T follicular helper cell (primary cell): ENCODE measurements at places on chromosomes 2 and 18.

- no peak for DNase-seq
These were observed 20.2 kb upstream of the DARS1 start for GRCh38 chr2:136005462-136006196.

DNA sequence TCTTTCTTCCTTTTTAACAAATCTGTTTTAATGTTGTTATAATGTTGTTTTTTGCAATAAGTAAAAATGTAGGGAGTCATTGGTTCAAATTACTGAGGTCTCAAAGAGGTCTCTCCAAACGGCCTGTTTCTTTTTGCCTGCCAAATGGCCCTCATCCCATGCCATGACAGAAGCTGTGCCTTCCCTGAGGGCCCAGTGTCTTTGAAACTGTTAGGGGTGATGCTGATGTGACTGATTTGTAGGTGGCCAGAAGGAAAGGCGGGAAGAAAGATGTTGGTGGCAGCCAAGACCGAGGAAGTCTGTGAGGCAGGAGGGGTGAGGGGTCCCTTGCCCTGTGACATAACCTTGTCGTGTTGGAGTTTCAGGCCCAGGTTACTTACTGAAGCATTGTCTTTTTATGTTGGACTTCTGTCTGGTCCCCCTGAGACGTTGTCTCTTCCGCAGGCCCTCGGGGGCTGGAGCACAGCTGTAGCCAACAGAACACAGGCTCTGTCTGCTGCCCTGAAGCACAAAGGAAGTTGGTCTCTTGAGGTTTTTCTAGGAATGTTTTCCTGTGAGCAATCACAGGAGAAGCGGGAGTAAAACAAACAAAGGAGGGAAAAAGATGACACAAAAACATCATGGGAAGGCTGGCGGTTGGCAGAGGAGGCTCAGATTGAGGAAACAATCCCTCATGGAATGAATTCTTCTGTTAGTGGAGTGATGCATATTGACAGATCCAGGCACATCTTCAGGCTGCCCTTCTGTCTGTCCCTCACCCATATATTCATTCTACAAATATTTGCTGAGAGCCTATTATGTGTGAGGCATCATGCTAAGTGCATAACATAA lies 4.9 kb upstream of the ST3GAL5 start:
- no peak for DNase-seq

- DNase-seq = no peak
These were observed 81.4 kb downstream of the CMPK2 start for GRCh38 chr2:6784291-6784690.

- no peak for DNase-seq
These were observed 735.2 kb downstream of the GALR1 start for GRCh38 chr18:77984833-77985232.

- no peak for DNase-seq
These were observed 760.0 kb downstream of the EPHA4 start for GRCh38 chr2:220811952-220812570.

GRCh38 chr2:186424265-186424664 lies 61.8 kb upstream of the ZC3H15 start:
- no peak for DNase-seq

DNA sequence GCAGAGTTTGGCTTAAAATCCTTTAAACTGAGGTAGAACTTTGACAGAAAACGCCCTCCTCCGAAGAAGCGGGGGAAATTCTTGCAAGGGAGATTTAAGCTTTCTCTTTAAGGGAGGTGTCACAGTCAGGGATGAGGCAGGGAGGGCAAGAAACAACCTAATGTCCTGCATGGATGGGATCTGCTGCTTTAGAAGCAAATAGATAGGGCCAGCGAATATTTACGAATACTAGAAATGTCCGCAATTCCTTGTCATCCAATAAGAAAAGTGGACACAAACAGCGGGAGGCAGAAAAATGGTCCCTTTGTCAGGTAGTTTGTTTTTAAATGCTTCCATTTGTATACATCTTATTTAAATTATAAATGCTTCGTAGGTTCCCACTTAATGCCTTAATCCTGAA lies 12.0 kb downstream of the MEIS1 start:
- DNase-seq = no peak

- no peak for DNase-seq
These were observed 2.8 kb downstream of the INSIG2 start for GRCh38 chr2:118091140-118091478.

DNA sequence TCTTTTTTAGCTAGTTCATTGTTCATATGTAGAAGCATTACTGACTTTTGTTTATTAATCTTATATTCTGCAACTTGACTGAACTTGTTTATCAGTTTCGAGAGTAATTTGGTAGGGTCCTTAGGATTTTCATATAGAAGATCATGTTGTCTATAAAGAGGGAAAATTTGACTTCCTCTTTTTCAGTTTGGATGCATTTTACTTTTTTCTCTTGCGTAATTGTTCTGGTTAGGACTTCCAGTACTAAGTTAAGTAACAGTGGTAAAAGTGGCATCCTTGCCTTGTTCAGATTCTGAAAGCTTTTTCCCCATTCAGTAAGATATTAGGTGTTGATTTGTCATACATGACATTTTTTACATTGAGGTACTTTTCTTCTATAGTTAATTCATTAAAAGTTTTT lies 726.0 kb downstream of the KCNJ3 start:
- no peak for DNase-seq

DNA sequence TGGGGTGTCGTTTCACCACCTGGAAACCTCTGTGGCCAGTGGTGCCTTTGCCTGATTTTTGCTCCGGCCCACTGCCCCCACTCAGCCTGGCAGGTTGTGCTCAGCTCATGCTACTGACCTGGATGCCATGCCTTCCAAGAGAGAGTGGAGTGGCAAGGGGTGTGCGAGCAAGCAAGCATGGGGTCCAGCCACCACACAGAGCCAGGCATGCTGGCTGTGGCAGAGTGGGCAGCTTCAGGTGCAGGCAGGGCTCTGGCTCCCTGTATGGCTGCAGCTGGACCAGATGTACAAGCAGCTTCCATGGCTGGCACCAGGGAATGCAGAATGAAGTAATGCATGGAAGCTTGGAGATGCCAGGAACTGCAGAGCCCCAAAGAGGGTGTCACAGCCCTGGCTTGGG lies 620.5 kb upstream of the SETBP1 start:
- no peak for DNase-seq

GRCh38 chr2:74747411-74748080 lies 86.4 kb upstream of the HK2 start:
- no peak for DNase-seq

GRCh38 chr2:72183466-72183865 lies 35.8 kb upstream of the CYP26B1 start:
- DNase-seq = no peak

DNA sequence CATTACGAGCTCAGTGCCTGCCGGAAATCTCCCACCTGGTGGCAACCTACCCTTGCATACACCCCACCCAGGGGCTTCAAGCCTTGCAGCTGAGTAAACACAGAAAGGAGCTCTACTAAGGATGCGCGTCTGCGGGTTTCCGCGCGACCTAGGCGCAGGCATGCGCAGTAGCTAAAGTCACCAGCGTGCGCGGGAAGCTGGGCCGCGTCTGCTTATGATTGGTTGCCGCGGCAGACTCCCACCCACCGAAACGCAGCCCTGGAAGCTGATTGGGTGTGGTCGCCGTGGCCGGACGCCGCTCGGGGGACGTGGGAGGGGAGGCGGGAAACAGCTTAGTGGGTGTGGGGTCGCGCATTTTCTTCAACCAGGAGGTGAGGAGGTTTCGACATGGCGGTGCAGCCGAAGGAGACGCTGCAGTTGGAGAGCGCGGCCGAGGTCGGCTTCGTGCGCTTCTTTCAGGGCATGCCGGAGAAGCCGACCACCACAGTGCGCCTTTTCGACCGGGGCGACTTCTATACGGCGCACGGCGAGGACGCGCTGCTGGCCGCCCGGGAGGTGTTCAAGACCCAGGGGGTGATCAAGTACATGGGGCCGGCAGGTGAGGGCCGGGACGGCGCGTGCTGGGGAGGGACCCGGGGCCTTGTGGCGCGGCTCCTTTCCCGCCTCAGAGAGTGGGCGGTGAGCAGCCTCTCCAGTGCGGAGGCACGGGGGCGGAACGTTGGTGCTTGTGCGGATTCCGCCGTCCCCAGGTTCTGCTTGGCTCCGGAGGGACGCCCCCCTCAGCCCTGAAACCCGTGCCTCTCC lies at the start of gene MSH2:
MSH2 (plus strand) TSS at position 352 of the 804 bp plus-strand sequence; CDS start at position 388, 36 bp downstream.
- DNase-seq = peak; percentile 86

GRCh38 chr2:175884697-175885393 lies 117.2 kb downstream of the LNPK start:
- no peak for DNase-seq

- DNase-seq = no peak
These were observed 49.5 kb downstream of the IKZF2 start for GRCh38 chr2:213101692-213102460.

GRCh38 chr2:233107831-233108300 lies 47.7 kb downstream of the INPP5D start:
- DNase-seq = no peak
